ENCODE measurements at places on chromosomes 12 and 14.
A peak's percentile ranks its signal among the peaks of the same experiment; 100 is the strongest.

- DNase-seq: no peak
Observed at GRCh38 chr14:23063601-23064000, 6.3 kb upstream of the CDH24 start.

GRCh38 chr12:110223777-110224378, 57.2 kb upstream of the ATP2A2 start:
- no peak for DNase-seq

- no peak for DNase-seq
Observed at GRCh38 chr12:94813314-94813713, 163.0 kb upstream of the TMCC3 start.

DNA sequence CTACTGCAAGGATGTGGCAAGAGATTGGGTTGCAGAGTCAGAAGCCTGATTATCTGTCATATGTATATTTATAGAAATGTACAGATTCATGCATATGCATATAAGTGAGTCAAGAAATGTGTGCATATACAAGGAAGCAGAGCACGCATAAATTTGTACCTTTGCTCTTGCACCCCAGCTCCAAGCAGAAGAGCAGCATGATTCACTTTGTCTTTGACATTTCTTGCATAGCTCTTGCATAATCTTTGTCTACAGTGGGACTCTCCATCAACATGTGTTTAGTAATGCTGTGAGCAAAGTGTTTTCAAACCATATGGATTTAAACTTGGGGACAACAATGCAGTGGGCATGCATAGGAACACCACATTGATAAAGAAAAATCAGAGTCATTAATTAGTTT, 330.7 kb upstream of the DCN start:
- no peak for DNase-seq

DNA sequence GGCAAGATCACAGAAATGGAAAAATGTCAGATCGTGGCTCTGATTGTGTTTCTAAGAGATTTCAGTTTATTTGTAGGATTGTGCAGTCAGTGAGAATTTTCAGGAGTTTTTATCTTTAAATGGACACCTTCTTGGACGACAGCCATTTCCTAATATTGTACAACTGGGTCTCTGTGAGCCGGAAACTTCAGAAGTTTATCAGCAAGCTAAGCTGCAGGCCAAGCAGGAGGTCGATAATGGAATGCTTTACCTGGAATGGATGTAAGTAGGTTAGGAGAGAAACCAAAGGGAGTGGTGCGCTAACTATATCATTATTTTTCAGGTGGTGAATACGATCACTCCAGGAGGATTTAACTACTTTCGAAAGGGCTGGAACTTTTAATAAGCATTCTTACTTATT, 26.4 kb downstream of the APAF1 start:
- DNase-seq: no peak

DNA sequence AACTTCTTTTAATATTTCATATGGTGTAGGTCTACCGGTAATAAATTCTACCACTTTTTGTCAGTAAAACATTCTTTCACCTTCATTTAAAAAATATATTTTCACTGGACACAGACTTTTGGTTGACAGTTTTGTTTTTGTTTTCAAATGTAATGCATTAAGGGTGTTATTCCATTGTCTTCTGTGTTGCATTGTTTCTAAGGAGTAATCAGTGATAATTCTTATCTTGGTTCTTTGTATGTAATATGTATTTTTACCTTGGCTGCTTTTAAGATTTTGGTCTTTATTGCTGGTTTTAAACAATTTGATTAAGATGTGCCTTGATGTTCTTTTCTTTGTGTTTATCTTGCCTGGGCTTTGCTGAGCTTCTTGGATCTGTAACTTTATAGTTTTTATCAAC, 4.1 kb downstream of the MAP1LC3B2 start:
- no peak for DNase-seq

DNA sequence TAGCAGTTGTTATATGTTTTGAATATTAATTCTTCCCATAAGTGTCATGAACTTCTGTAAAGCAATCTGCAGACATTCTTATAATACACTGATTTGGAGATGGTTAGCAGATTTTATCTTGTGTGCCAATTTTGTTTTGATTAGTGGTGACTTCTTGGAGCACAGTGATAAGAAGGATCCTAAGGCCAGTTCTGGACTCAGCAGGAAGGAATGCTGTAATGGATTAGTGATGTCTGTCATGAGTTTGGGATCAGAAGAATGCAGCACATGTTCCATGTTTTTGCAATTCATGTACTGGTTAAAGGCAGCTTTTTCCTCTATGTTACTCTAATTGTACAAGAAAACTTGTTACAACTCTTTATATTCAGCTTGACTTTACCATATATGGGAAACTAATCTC, 91.5 kb downstream of the UNC79 start:
- no peak for DNase-seq

DNA sequence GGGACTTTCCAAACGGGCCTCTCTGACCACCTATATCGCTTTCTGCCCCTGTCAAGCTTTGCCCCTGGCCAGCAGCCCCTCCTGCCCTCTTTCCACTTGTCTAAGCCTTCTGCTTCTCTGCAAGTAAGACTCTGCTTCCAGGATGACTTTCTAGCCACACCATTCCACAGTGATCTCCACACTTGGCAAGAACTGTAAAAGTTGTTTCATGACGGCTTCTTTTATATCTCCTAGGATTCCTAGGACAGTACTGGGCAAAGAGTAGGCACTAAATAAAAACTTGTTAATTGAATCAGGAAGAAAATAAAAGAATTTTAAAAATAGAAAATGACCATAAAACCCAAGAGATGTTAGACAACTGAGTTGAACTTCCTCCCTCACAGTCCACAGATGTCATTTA, 1.8 kb upstream of the PTPN21 start:
- no peak for DNase-seq

DNA sequence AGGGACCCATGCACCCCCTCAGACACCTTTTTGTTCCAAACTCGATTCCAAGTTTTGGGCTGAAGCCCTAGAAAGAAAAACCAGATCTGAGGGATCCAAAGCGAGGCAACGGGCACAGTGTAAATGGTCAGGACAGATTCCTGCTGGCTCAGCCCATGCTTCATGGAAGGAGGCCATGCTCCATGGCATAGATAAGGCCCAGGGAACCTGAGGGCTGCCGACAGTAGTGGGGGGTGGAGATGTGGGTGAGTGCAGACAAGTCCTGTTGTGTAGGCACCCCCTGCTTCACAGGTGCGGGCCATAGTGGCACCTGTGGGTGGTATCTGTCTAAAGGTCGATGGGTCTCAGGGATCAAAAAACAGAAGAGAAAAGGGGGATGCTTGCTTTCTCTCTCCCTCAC, 42.1 kb downstream of the TNFAIP2 start:
- no peak for DNase-seq

- DNase-seq: no peak
Observed at GRCh38 chr14:72744416-72745120, 149.3 kb downstream of the DPF3 start.

DNA sequence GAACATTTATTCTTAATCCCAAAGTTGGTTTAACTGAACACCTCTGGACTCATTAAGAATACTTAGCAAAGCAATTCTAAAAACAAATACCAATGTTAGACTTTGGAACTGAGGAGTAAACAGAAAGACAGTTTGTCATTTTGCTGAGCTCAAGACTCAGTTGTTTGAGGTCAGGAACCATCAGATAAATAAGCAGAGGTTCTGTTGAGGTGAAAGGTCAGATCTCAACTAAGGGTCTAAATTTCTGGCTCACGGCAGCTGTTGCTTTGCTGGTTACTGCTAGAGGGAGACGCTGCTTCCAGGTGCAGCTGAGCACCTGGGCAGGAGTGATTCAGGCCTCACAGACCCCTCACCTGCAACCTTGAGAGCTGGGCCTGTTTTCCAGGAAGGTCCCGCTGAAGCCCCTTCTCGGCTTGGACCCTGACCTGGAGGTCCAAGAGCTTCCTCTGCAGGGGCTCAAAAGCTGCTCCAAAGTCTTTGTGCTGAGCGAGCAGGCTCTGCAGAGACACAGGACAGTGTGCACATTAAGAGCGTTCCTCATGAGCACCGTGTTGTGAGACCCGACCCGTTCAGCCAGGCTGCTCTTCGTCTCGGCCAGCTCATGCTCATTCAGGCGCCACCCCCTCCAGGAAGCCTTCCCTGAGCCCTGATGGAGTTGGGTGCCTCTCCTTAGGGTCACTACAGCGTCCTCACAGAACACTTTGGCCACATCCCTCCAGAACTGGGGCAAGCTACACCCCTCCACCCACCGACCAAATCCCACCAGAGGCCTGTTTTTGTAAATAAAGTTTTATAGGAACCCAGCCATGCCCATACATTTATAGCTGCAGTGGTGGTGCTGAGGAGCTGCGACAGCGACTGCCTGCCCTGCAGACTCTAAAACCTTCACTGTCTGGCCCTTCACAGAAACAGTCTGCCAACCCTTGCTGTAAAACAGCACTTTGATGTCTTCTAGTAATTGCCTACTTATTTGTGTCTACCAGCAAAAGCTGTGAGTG, 72.0 kb downstream of the SYNE3 start:
- DNase-seq: no peak

- DNase-seq: peak; percentile 81
Observed at GRCh38 chr12:41932470-41932991, 212.1 kb downstream of the GXYLT1 start.
